AML-193 (cell line): ENCODE measurements at places on chromosomes 2 and 18.

GRCh38 chr18:73879766-73880165, 267.9 kb downstream of the FBXO15 start:
- DNase-seq: no peak

DNA sequence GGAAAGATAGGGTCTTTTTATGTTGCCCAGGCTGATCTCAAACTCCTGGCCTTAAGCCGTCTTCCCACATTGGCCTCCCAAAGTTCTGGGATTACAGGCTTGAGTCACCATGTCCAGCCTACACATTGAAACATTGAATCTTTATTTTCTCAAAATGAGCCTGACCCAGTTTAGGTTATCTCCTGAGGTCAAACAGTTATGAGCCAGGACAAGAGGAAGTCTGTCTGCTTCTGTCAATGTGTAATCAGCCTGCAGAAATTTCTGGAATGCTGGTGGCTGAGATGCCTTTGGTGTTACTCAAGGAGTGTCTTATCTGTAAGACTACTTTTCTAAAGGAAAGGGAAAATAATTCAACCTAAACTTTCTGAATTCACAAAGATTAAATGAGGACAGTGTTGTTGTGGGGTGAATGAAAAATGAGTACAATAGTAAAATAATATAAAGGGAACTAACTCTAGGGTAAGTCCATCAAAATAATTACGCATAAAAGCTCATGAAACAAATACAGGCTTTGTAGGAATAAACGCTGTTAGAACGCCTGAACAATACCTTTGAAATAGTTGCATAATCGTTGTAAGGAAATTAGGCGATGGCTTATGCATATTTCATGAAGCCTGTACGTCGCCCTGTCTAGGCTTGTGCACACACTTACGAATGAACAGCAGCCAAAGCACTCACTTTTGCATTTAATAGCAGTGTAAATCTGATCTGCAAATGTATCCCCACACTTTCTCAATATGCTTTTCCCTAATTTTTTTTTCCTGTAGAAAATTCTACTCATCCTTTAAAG, 260.8 kb downstream of the RDH14 start:
- no peak for DNase-seq

- DNase-seq: peak; percentile 86
Measured at GRCh38 chr2:128169497-128169896, 78.5 kb downstream of the UGGT1 start.

DNA sequence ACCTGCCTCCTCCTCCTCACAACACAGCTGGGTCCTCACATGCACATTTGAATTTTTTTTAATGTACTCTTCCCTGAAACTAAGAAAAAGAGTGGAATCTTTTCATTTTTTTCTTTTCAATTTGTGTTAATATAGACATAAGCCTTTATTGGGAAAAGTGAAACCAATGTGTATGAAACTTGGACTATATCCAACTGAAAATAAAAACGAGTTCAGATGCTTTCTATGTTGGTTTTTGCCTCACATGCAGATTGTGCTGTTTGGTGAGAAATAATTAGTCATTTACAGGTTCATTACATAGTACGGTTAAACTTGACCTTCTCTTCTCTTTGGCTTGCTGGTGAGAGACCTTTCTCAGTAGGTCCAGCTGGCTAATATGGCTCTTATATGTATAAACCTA, 515.2 kb upstream of the FANCL start:
- DNase-seq: no peak

DNA sequence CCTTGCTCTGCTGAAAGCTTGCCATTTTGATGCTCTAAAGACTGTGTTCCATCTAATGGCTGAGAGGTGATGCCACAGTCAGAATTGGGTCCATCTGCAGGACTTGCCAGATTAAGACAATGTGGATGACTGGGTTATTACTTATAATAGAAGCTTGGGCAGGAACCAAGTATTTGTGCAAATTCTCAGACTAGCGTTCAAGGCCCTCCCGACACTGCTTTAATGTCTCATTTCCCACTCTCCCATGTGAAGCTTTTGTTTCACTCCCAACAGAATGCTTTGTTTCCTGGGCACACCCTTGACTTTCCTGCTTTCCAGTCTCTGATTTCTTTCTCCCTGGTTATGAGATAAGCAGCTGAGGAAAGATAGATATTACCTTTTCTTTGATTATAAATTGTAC, 215.8 kb downstream of the KCNS3 start:
- DNase-seq: no peak

- no peak for DNase-seq
Measured at GRCh38 chr2:176147210-176147799, 4.0 kb upstream of the HOXD4 start.

DNA sequence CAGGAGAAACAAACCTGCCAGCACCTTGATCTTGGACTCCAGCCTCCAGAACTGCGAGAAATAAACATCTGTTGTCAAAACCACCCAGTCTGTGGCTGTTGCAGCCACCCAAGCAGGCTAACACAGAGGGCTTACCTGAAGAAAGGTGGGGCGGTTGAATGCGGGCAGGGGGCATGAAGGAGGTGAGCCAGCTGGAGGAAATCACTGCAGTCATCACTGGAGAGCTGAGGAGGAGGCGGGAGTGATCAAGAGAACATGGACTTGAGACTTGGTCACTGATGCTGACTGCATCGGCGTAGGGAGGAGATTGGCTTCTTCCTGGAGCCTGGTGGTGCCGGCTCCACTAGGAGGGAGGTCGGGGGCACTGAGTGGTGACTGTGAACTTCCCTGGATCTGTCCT, 14.6 kb upstream of the ARMC9 start:
- no peak for DNase-seq

GRCh38 chr2:24985511-24985910, 13.8 kb upstream of the DNAJC27 start:
- no peak for DNase-seq

GRCh38 chr2:101517758-101518271, 42.9 kb upstream of the RFX8 start:
- DNase-seq: peak; percentile 18

DNA sequence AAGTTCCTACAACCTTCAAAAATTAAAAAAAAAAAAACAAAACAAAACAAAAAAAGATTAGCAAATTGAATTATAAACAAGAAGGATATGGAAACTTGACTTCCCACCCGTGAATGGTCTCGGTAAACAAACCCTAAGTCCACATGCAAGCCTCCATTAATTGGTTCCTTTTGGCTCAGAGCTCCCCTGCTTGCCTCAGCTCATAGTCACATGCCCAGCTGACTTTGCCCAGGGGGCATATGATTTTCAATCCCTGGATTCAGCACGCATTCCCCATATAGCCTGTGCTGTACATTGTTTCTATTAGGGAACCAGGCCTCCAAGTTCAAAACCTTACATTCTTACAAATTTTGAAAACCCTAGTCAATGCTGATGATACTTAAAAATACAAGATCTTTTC, 95.0 kb downstream of the PID1 start:
- no peak for DNase-seq

DNA sequence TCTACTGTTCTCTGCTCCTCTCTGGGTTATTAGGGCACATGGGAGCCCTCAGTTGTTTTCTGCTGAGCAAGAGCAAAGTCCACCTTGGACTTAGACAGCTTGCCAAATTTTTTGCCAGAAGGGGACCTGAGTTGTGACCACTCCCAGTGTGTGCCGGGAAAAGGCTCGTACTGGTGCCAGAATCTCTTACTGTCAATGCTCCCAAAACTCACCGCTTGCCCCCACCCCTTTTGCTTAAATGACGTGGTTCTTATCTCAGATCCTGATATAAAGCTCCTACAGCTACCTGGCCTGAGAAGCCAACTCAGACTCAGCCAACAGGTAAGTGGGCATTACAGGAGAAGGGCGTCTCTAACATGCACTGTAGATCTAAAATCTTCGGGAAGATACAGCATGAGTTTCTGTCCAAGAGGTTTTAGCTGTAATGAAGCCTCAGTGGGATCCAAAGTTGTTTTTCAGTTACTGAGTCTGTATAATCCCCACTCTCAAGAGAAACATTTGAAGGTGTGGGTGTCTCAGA, at the start of gene REG1A:
Gene REG1A (plus strand): TSS at position 295 of the 520 bp plus-strand sequence. CDS start 374 bp downstream, outside the sequence.
- DNase-seq: no peak
